ENCODE measurements at places on chromosomes 4 and X. TPM values are rescaled to one million over a fixed set of nuclear protein-coding genes. Genes with fewer than 3 reads are reported as not detected.

GRCh38 chr4:23392860-23393458, 496.9 kb downstream of the PPARGC1A start:
- H3K4me1 ChIP-seq: no peaks in the 10 kb centered on the region
- H3K27ac ChIP-seq: no peak overlapping the region
- no peak overlapping the region for H3K4me3 ChIP-seq
- H3K27me3 ChIP-seq: no peaks in the 10 kb centered on the region
- H3K36me3 ChIP-seq: no peaks in the 10 kb centered on the region
- no peak for DNase-seq

Gene CYP4V2
- total RNA-seq: 11.8 TPM

Gene GC
- not detected for total RNA-seq

GRCh38 chrX:70669120-70669519, 224.5 kb downstream of the DLG3 start:
- no peaks in the 10 kb centered on the region for H3K27me3 ChIP-seq
- H3K4me3 ChIP-seq: no peak overlapping the region
- no peaks in the 10 kb centered on the region for H3K36me3 ChIP-seq

Gene MAOA
- total RNA-seq: 22.5 TPM

Data from CD8-positive, alpha-beta memory T cell (primary cell).